Activated CD4-positive, CD25-positive, alpha-beta regulatory T cell treated with anti-CD3 and anti-CD28 coated beads, Interleukin-2, amount 50 U/mL, for 16 hours (primary cell): ENCODE measurements at places on chromosomes 1 and 21.

GRCh38 chr1:198788561-198789064 lies 149.8 kb downstream of the PTPRC start:
- no peak for DNase-seq

- no peak for DNase-seq
Observed at GRCh38 chr1:223466151-223466550, 72.9 kb downstream of the CCDC185 start.

- DNase-seq = no peak
Observed at GRCh38 chr1:179310721-179311120, 17.1 kb downstream of the SOAT1 start.

DNA sequence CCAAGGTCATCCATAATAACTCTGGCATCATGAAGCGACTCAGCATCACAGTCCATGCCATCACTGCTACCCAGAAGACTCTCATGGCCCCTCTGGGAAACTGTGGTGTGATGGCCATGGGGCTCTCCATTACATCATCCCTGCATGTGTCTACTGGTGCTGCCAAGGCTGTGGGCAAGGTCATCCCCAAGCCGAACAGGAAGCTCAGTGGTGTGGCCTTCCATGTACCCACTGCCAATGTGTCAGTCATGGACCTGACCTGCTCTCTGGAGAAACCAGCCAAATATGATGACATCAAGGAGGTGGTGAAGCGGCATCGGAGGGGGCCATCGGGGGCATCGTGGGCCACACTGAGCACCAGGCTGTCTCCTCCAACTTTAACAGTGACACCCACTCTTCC lies 65.1 kb upstream of the ARHGAP29 start:
- DNase-seq = no peak

GRCh38 chr1:221230605-221231004 lies 351.4 kb downstream of the HLX start:
- no peak for DNase-seq

GRCh38 chr1:179968994-179969919 lies 14.6 kb downstream of the CEP350 start:
- no peak for DNase-seq
